ENCODE measurements at places on chromosomes 4 and X.

GRCh38 chr4:175514174-175514573 is 297.9 kb downstream of the GPM6A start:
- DNase-seq = no peak

- no peak for DNase-seq
Measured at GRCh38 chr4:53113431-53114225, 251.5 kb downstream of the RASL11B start.

- DNase-seq = no peak
Measured at GRCh38 chr4:118770741-118771187, 65.2 kb downstream of the SEC24D start.

- DNase-seq = peak; percentile 6
Measured at GRCh38 chr4:13860126-13860525, 232.6 kb upstream of the BOD1L1 start.

GRCh38 chrX:140091125-140091886 is 126.0 kb upstream of the CXorf66 start:
- DNase-seq = no peak
